ENCODE measurements at places on chromosomes 1 and 21.
A peak's percentile ranks its signal among the peaks of the same experiment; 100 is the strongest.

GRCh38 chr1:57118948-57119603 lies 153.3 kb upstream of the C8B start:
- no peak for DNase-seq

GRCh38 chr1:226708342-226708780 lies 30.7 kb downstream of the ITPKB start:
- DNase-seq, result peak; percentile 61

- peak; percentile 16 for DNase-seq
Observed at GRCh38 chr1:3351449-3352298, 102.8 kb upstream of the ARHGEF16 start.

DNA sequence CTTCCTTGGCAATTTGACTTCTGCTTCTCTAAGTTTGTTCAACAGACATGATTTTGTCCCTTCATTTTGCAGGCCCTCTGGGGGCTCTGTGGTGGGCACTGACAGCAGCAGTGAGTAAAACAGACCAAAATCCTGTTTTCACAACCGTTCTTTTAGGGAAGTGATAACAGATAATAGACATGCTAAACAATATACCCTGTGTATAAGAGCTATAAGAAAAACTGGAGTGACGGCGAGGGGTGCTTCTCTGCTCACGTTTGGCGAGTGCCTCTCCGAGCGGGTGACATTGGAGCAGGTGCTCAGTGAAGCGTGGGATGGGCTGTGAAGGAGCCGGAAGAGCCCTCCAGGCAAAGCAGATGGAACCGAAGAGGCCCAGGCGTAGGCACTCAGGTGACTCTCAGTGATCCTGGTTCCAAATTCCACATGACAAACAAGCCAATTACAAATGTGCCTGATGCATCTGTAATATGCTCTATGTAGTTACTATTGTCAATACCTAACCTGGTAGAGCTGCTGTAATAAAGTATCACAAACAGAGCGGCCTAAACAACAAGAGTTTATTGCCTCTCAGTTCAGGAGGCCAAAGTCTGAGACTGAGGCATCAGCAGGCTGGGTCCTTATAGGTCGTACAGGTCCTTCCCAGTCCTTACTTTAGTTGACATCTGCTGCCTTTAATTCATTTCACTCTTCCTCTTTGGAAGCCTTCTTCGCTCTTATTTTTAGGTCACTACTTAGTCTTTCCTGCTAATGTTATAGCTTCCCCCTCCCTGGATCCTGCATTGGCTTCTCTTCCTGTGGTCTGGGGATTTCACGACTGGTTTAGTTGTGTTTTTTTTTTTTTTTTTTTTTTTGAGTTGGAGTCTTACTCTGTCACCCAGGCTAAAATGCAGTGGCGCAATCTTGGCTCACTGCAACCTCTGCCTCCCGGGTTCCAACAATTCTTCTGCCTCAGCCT lies 20.1 kb downstream of the OR2B11 start:
- DNase-seq, result no peak

GRCh38 chr1:58104960-58105359 lies 441.6 kb downstream of the OMA1 start:
- no peak for DNase-seq

- no peak for DNase-seq
Observed at GRCh38 chr1:10516925-10517676, 42.4 kb downstream of the PEX14 start.

GRCh38 chr1:206609229-206609991 lies 2.9 kb downstream of the EIF2D start:
- no peak for DNase-seq

DNA sequence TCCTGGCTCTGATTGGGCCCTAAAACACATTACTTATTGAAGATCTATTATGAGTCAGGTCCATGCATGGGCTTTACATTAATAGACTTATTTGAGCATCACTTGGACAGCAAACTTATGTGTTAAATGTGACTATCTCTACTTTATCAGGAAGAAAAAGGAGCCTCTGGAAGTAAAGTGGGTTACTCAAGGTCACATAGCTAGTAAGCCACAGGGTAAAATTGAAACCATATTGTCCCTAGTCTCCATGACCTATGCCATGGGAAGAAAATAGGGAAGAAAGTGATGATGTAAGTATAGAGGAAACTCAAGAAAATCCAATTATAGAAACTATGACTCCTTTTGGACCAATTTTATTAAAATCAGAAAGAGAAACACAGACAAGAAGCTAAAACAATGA lies 555.3 kb downstream of the NUF2 start:
- DNase-seq, result no peak

- DNase-seq, result peak; percentile 97
Observed at GRCh38 chr1:229410692-229411433, 23.0 kb downstream of the ACTA1 start.

DNA sequence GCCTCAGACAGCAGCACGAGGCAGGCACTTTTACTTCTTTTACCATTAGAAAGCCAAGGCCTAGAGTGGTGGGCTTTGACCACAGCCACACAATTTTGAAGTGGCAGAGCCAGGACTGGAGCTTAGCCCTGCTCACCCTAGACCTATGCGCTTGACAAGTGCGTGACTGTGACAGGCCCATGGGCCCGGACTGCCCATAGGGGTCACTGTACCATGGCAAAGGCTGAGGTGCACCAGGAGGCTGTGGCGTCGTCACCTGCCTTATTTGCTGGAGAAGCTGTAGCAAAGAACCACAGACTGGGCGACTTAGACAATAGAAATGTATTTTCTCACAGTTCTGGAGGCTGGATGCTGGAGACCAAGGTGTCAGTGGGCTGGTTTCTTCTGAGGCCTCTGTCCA lies 2.6 kb upstream of the TMEM82 start:
- no peak for DNase-seq

- DNase-seq, result no peak
Observed at GRCh38 chr1:211639475-211640300, 35.7 kb downstream of the NEK2 start.

- no peak for DNase-seq
Observed at GRCh38 chr1:178509414-178510007, 3.4 kb upstream of the TEX35 start.

DNA sequence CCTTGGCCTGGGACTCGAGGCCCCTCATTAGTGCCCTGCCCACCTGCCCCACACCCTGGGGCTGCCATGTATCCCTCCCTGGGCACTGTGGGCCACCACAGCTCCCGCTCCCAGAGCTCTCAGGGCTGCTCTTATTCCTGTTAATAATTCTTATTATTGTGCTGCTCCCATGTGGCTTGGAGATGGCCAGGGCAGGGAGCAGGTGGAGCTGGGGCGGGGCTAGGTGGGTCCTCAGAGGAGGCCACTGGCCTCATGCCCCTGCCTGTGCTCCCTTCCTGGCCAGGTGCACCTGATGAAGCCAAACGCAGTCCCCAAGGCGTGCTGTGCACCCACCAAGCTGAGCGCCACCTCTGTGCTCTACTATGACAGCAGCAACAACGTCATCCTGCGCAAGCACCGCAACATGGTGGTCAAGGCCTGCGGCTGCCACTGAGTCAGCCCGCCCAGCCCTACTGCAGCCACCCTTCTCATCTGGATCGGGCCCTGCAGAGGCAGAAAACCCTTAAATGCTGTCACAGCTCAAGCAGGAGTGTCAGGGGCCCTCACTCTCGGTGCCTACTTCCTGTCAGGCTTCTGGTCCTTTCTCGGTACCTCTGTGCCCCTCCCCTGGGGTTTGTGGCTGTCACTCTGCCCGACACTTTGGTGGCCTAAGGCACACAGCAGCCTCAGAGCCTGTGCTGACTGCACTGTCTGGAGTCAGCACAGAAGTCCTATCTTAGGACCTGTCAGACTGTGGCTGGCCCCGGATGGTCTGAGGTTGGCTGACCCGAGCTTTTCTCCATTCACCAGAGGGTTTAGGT lies 34.1 kb downstream of the BMP8A start:
- DNase-seq, result no peak

GRCh38 chr21:46111193-46111571 lies 13.3 kb downstream of the COL6A2 start:
- DNase-seq, result no peak

GRCh38 chr1:2637442-2638145 lies 4.8 kb upstream of the MMEL1 start:
- DNase-seq, result no peak

All from NCI-H2171 treated with DMSO at 0.1 percent for 48 hours (cell line).